Activated T-cell treated with anti-CD3 and anti-CD28 coated beads for 4 hours (primary cell): ENCODE measurements at places on chromosomes 4 and X.

GRCh38 chrX:103212749-103213457 is 2.0 kb upstream of the BEX4 start:
- DNase-seq: no peak

DNA sequence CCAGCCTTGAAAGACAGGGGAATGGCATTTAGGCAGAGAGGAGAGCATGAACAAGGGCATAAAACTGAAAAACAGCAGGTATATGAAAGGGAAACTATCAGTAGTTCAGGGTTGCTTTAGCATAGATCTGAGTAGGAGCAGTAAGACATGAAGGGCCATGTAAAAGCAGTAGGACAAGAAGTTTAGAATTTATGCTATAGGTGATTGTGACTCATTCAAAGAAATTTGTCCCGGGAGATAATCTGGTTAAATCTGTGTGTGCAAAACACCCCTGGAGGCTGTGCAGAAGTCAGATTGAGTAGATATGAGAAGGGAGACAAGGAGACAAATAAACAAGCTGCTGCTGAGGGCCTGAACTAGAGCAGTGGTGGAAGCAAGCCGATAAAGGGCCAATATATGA is 109.1 kb upstream of the BMP3 start:
- no peak for DNase-seq

- DNase-seq: no peak
Measured at GRCh38 chrX:30904186-30904585, 15.1 kb upstream of the TAB3 start.

GRCh38 chr4:184397516-184398163 is 76.7 kb downstream of the IRF2 start:
- no peak for DNase-seq

GRCh38 chrX:65866146-65866545 is 173.7 kb downstream of the VSIG4 start:
- no peak for DNase-seq

- no peak for DNase-seq
Measured at GRCh38 chr4:78219825-78220224, 162.7 kb downstream of the FRAS1 start.

DNA sequence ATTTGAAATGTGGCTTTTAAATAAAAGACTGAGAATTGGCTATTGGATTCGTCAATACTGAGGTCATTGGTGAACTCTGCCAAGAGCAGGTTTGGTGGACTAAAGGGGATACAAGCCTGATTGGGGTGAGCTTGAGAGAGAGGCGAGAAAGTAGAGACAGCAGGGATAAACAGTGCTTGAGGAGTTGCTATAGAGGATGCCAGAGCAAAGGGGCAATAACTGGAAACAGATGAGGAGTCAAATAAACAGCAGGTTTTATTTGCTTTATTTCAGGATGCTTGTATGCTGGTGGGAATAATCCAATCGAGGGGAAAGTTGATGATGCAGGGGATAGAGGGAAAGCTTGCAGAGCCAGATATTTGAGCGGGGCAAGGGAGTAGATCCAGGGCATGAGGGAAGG is 24.0 kb upstream of the ANXA3 start:
- no peak for DNase-seq

DNA sequence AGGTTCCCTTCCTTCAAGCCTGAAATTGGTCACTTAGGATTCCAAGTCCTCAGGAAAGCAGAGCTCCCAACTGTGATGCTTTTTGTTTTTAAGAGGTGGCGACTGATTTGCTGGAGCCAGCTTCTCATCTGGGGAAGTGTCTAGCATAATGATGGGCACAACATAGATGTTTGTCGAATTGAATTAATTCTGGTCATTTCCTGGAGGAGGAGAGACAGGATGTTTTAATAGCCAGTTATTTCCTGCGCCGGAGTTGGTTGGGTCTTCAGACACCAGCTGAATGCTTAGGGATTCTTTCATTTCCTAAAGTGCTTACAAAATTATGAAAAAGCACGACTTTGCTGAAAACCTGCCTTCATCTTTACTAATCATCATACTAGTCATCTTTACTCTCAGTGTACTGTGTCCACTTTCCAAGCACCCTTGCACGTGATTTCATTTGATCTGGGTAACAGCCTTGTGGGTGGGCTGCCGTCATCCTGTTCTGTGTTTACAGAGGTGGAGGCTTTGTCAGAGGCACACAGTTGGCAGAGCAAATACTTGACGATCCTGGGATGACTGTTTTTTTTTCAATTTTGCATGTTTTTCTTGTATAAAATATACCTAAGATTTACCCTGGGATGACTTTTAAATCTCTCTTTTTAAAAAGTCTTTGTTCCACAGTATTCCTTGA is 49.5 kb downstream of the RGS12 start:
- DNase-seq: no peak

- no peak for DNase-seq
Measured at GRCh38 chr4:89539374-89539773, 231.8 kb upstream of the GPRIN3 start.

GRCh38 chr4:154313004-154313585 is 178.5 kb downstream of the DCHS2 start:
- no peak for DNase-seq

DNA sequence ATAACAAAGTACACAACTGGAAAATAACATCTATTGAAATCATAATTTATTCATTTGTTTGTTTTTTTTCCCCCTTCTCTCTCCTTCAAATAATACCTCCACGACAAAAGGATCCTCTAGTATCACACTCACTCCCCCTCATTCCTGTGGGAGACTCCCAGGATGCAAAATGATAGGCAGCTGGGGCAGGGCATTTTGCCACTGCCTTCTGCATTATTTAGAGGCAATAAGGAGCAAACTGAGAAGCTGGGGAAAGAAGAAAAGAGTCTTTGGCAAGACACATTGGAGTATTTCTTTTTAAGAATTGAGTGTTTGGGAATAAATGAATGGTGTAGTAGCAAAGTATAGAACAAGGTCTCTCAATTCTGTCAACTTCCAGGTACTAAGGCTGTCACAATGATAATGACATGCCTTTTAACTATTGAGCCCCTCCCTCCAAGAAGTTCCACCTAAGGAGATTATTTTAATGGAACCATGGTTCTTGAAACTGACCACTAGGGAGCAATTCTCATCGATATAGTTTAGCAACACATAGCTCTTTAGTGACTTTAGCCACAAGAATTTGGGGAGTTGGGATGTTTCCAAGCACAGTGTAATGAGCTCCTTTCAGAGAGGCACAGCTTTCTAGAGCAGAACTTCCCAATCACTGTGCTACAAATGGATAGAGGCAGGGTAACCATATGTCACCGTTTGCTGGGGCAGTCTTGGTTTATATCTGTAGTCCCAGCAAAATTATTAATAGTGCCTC is 303.3 kb downstream of the FRMPD4 start:
- no peak for DNase-seq

DNA sequence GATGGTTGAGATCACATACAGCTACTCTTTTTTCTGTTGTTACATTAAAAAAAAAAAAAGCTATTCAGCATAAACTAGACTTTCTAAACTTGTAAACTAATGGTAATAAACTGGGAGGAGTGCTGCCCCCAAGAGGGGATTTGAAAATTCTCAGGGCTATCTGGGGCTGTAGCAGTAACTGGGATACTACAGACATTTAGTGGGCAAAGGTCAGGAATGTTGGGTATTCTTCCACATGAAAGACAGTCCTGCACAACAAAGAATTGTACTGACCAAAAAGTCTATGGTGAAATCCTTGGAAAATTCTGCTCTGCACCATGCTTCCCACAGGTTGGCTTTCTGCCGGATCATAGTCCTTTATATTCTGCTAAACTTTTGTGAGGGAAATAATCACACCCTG is 232.6 kb upstream of the BOD1L1 start:
- DNase-seq: no peak

GRCh38 chr4:87377816-87378215 is 13.2 kb downstream of the HSD17B11 start:
- no peak for DNase-seq

DNA sequence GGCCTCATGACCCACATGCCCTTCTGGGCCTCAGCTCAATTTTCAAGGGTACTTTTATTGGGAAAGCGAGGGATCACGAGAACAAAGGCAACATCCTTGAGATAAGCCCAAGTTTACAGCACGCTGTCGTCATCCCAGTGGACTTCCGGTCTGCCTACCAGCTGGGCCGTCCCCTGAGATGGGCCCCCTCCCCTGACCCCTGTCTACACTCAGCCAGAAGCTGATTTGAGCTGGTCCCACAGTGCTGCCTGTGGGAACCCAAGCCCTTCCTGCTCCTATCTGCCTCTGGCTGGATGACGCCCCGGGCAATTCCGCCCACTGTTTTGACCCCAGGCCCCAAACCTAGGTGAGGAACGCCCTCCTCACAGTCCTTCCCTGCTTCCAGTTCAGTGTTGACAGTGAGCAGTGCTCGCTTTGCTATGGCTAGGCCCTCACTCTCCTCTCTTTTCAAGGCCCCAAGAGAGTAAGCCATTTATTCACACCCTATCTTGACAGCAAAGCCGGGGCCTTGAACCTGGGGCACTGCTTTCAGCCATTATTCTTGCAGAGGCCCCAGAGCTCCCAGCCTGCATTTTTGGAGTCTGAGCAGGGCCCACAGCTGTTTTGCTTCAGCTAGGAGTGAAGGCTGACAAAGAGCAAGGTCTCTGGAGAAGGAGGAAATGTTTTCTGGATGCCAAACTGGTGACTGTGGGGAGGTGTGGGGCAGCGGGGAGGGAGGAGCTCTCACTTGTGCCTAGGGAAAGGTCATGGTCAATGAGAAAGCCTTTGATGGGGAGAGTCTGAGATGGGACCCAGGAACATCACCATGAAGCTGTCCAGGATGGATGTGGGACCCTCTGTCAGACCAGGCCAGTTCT is 164.6 kb upstream of the BCOR start:
- no peak for DNase-seq

GRCh38 chr4:108433832-108434231 is 186.5 kb upstream of the RPL34 start:
- no peak for DNase-seq

GRCh38 chr4:2406406-2406805 is 12.0 kb downstream of the ZFYVE28 start:
- no peak for DNase-seq

GRCh38 chrX:1076871-1077651 is 135.4 kb downstream of the CRLF2 start:
- DNase-seq: no peak

GRCh38 chrX:78048052-78048451 is 56.0 kb upstream of the PGK1 start:
- DNase-seq: no peak

DNA sequence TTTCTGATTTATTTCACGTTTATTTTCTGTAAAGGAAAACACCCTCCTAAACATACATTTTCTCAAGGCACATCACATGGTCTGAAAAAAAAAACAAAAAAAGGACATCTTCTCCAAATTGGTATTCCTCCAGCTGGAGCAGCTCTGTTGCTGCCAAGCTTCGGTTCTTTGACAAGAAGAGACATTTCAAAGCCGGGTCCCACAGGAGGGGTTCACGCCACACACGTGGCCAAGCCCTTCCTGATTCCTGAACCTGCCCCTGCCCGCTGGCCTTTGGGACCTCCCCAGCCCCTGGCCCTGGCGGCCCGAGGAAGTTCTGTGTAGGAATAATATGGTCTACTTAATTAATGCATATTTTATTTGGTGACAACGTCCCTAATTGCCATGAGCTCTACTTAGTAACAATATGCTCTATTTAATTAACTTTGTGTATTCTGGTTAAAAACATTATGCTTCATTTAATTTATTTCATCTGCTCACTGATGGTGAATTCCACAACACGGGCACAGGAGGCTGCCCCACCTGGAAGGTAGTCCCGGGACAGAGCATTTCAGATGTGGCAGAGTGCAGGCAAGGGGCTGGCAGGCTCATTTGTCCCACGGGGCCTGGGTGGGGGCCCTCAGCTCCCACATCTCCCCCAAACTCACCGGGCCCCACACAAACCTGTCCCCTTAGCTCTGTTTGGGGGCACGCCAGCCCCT is 5.4 kb upstream of the RGS12 start:
- DNase-seq: no peak

GRCh38 chr4:7068883-7069282 is 1.0 kb upstream of the GRPEL1 start:
- DNase-seq: no peak

DNA sequence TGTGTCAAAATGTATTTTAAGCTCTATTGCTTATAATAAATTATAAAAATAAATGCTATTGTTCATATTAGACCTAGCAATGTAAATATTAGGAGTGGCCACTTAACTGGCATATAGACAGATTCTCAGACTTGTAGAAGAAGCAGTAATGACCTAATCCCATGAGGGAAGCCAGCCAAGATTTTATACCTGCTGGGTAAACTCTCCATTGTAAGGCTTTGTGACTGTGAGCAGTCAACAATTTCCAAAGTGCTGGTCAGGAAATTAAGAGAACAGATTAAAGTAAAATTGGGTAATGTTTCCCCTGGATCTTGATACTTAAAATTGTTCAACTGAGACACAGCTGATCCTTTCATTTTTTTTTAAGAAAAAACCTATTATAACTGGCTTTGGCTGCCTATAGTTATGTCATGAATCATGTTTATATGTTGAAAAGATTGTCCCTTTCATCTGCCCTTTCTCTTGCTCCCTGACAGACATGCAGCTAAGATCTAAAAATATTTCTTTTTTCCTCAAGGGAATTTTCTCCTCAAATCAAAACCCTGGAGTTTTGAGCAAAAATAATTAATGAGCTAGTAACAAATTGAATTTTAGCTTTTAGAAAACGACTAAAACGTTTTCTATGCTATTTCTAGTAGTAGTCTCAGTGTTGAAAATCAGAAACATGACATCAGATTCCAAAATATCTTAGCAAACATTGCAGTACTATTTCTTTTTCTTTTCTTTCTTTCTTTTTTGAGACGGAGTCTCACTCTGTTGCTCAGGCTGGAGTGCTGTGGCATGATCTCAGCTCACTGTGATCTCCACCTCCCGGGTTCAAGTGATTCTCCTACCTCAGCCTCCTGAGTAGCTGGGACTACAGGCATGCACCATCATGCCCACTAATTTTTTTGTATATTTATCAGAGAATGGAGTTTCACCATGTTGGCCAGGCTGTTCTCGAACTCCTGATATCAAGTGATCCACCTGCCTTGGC is 77.9 kb downstream of the ADGRL3 start:
- no peak for DNase-seq

GRCh38 chr4:13955551-13955950 is 328.0 kb upstream of the BOD1L1 start:
- DNase-seq: no peak

GRCh38 chr4:118034053-118034785 is at the start of gene NDST3:
TSS of gene NDST3 (plus strand) at chr4:118034486. CDS start at chr4:118053911, 19,425 bp downstream.
- DNase-seq: no peak

DNA sequence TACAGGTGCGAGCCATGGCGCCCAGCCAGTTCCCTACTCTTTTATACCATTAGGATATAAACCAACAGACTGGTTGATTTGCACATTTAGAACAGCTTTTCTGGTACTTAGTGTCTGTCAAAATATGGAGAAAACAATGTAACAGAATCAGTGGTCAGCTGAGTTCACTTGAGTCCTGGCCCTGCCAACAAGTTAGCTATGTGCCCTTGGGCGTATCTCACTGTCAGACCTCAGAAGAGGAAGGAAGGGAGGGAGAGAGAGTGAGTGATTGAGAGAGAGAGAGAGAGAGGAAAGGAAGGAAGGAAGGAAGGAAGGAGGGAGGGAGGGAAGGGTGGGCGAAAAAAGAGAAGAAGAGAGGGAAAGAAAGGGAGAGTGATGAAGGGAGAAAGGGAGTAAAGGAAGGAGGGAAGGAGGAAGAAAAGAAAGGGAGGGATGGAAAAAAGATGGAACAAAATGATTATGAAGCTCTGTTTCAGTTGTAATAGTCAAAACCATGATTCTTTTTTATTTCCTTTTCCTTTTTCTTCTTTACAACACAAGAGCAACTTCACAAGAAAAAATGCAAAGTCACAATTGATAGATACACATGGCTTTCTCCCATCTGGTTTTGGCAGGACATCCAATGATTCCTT is 55.7 kb upstream of the PDGFRA start:
- DNase-seq: no peak
